ENCODE measurements at places on chromosomes 1 and 21. TPM values are rescaled to one million over a fixed set of nuclear protein-coding genes. Genes with fewer than 3 reads are reported as not detected.

INAVA gene
- 123 TPM for total RNA-seq

AIM2 gene
- not detected for total RNA-seq

- DNase-seq = peak; percentile 91
These were observed 57.5 kb downstream of the BCL9 start for GRCh38 chr1:147598621-147599361.

- DNase-seq = no peak
These were observed 46.7 kb downstream of the H3-3A start for GRCh38 chr1:226108935-226109828.

GRCh38 chr1:48093147-48093546 is 96.0 kb upstream of the TRABD2B start:
- no peak for DNase-seq

DNA sequence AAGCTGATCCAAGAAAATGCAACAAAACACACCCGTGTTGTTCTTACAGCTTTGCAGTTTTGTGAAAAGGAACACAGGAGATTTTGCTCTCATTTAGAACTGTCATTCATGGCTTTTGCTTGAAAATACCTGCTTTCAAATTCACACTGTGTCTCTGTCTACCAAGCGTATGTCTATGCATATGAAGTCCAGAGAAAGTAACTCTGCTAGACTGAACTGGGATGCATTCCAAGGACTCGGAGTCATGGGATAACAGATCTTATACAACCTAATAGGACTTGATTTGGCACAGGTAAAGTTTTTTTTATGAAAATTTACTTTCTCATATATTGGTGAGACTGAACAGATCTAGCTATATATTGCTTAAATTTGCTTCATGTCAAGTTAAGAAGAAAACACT is 102.4 kb downstream of the PTGER3 start:
- no peak for DNase-seq

- no peak for DNase-seq
These were observed 1233.3 kb upstream of the B3GALT2 start for GRCh38 chr1:194419721-194420120.

Data from lower leg skin (tissue), 4 donors.